ENCODE measurements at places on chromosomes 2 and 18. TPM values are rescaled to one million over a fixed set of nuclear protein-coding genes. Genes with fewer than 3 reads are reported as not detected.

The CIB4 gene
- total RNA-seq: not detected

The EIF2B4 gene
- total RNA-seq: 32.9 TPM

The IL36A gene
- total RNA-seq: not detected

The COLEC11 gene
- 1.1 TPM for total RNA-seq

The RAB27B gene
- not detected for total RNA-seq

The GAREM2 gene
- total RNA-seq: not detected

The ABHD1 gene
- not detected for total RNA-seq

The RBM44 gene
- total RNA-seq: 0.72 TPM

The TMX3 gene
- total RNA-seq: 25.9 TPM

The DSG2 gene
- not detected for total RNA-seq

The TMEM198 gene
- 6.6 TPM for total RNA-seq

The PSTPIP2 gene
- total RNA-seq: not detected

The HDLBP gene
- 148 TPM for total RNA-seq

The RAX gene
- not detected for total RNA-seq

The MROH2A gene
- not detected for total RNA-seq

DNA sequence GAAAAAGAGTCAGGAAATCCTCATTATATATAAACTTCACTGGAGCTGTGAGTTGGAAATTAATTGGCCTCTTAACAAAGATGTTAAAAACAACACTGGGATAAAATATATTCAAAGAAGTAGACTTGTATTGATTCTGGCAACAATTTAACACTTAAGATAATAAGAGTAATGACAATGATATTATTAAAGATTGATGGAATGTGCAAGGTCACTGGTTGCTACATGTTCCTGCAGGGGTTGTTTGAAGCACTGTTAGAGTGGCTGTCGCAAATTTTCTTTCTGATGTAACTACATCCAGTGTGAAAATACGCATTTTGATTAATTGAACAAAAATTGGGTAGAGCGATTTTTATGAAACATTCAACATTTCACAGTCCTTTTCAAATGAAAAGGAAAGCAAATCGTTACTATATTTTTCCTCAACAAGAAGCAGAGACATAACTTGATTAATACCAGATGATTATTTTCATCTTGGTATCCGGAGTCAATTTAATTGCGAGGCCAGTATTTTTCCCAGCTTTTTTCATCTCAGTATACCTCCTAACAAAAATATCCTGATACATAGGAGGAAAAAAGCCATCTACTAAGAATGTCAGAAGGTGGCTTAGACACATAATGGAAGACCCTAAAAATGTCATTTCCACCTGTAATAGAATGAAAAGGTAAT, 6.1 kb downstream of the PTGR3 start:
- no peak for DNase-seq

DNA sequence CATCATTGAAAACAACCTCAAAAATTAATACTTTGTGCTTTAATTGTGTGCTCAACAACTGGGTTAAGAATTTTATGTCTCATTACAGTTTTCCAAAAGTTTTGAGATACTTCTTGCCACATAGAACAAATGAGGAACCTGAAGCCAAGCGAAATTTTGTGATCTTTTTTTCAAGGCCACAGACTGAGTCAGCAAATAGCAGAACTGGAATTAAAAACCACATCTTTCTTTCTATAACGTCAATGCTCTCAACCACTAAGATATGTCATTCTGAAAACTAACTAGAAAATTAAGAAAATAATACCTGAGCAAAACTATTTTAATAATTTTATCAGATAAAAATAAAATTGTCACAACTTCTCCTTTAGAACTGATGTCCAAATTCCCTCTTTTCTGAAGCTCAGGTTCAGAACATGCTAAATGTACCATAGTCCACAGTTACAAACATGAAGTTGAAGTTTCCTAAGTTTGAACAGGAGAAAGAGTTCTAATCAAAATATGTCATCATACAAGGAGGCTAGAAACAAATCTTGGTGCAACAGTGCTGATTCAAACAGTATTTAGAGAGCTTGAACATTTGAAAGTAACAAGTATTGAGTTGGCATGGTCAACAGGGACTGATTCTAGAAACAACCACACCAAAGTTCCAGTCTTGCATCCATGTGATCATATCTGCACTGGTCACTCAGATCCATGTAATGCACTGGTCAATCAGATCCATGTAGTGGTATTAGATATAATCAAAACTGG, 27.6 kb upstream of the CALCRL start:
- no peak for DNase-seq

GRCh38 chr2:184555352-184555751, 43.0 kb upstream of the ZNF804A start:
- no peak for DNase-seq

GRCh38 chr2:185895828-185896693, 157.5 kb downstream of the FSIP2 start:
- DNase-seq: no peak

DNA sequence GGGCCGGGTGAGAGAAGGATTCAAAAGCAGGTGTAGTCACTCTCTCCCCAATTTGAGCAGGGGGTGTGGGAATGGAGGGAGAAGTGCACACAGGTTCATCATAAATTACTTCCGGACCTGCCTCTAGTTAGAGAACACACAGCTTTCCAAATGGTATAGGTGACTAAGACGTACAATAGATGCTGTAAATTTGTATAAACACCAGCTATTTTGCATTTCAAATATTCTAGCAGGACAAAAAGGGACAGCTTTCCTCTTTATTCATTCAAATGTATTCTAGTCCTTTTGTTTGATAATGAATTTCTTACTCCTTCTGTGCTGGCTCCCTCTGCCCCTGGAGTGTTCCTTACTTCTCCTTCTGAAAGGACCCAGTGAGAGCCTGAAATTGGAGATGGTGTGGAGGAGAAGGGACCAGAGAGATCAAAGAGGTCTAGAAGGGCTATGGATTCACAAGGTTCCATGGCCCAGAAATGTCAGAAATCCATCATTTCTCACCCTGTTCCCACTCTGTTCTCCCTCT, 53.2 kb upstream of the SH3BP4 start:
- no peak for DNase-seq

DNA sequence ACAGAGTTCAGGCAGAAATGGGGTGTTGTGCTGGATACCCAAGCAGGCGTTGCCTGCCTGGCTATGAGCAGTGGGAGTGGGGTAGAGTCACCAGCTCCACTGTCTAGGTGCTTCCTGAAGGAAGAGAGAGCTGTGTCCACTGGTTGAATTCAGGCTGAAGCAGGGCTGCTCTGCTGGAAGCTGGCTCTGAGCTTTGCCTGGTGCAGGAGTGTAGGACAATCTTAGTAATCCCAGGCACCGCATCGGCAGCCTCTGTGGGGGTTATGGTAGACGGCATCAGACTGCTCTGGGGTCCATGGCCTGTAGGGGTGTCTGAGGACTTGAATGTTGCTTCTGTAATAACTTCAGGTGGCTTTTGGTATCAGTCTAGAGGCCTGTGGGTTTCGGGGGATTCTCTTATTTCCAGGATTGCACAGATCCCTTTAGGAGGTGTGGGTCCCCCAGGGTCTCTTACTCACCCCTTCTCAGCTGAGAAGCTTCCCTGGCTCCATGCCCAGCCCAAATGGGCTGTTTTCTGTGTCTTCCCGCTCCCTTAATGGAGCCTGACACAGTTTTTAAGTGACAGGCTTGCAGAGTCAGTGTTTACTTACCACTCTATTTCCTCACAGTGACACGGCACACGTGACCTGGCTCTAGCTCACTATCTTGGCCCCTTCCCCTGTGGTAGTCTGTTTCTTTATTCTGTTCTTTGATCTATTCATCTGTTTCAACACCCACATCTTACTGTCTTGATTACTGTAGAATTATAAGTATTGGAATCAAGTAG, 644.3 kb downstream of the CBLN2 start:
- no peak for DNase-seq

GRCh38 chr18:10271481-10271880, 183.0 kb upstream of the APCDD1 start:
- DNase-seq: no peak

DNA sequence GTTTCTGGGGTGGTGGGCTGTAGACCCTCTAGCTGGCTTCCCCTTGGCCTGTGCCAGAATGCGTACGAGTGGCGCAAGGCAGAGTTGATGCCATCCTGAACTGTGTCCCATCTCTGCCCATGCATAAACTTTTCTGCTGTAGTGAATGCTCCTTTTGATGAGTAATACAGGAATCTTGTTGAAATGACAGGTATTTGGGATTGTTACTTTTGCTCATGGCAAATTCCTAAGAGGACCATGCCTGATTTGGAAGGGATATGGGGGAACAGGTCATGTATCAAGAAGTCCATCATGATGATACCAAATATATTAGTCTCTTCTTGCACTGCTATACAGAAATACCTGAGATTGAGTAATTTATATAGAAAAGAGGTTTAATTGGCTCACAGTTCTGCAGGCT, 648.0 kb downstream of the SLC4A3 start:
- no peak for DNase-seq

DNA sequence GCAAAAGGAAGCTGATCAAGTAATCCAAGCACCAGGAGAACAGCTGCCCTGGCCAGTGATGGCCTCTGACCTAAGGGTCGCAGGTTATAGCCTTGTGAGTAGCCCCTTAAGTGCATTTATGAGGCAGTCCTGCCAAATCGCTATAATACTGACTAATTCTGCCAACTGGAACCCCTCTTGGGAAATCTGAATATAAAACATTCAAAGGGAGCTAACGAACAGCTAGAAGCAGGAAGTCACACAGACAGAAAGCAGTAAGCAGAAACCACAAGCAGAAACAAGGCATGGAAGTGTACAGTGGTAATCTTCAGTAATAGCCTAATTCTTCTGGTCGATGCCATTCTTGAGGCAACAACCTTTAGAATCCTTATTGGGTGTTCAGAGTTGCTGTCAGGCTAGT, 521.3 kb downstream of the METTL4 start:
- DNase-seq: no peak

DNA sequence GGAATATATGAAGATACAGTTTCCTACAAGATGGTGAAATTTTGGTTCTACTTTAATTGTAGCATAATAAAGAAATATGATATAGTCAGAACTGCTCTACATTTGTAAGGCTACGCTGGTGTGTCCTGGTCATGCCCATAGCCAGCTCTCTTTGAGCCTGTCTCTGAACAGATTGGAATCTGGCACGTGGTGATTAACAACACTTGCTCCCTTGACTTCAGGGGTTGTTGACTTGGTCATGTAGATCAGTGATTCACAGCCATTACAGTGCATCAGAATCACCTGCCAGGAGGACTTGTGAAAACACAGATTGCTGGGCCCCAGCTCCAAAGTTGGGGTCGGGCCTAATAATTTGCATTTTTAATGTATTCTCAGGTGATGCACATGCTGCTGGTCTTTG, 80.4 kb downstream of the PTPRM start:
- no peak for DNase-seq

DNA sequence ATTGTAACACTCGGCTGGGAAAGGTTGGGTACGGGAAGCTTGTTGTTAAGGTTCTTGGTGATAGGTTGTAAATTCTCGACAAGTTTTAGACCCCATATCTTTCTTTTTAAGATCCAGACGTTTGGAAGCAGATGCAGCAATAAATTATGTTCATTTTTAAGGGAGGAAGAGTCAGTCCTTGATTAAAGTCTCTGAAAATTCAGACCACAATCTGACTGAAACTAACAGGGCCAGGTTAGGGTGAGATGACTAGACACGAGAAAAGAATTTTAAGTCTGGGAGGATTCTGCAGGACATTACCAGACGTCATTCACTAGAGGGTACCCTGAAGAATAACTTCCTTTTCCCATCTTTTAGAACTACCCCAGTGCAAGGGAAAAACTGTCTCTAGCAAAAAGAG, 16.1 kb downstream of the WIPF1 start:
- no peak for DNase-seq

DNA sequence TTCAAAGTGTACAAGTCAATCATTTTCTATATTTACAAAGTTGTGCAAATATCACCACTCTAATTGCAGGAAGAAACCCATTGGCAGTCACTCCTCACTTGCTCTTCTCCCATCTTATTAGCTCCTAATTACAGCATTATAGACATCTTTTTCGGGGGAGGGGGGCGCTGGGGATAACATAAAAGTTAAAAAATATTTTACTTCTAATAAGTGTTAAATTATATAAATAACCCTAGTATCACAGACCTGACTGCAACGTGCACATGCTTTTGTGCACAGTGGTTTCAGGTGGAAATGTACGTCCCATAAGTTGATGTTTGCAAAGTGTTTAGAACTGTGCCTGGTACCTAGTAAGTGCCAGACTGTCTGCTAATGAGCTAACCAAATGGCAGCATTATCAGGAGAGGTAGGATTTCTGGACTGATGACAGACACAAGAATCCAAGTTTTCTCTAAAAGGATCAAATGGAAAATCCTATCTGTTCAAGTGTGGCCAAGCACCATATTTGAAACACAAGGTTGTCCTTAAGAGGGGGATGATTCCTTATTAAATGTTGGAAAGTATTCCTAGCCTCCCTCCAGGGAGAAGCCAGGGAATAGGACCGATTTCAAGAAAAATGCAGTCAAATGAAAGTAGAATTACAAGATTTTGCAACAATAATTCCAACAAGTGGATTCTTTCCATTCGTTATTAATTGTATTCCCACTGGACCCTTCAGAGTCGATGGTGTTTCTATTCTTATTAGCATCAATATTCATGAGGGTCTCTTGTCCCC, 70.0 kb downstream of the ACKR3 start:
- DNase-seq: no peak

- DNase-seq: no peak
These were observed at the start of gene MATN3 for GRCh38 chr2:20012282-20013125. MATN3 (minus strand) TSS chr2:20012668; CDS start chr2:20012631, 37 bp downstream.

- peak; percentile 66 for DNase-seq
These were observed 125.5 kb downstream of the MC4R start for GRCh38 chr18:60247103-60247502.

DNA sequence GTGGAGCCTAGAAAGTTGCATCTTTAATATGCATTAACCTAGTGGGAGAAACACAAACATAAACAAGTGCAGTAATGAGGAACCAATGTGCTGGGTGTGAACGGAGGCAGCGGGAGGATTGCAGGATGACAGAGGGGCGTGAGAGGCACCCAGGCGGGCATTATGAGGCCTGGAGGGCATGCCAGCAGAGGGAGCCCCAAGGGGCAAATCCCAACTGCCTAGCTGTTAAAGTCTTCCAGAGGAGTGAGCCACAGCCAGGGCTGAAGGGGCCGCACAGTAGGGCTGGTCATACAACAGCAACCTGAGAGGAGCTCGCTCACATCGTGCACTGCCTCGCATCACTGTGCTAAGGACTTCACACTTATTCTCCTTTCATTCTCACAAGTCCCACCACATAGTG, 13.3 kb upstream of the PRELID3A start:
- peak; percentile 39 for DNase-seq

- no peak for DNase-seq
These were observed 181.7 kb upstream of the ETAA1 start for GRCh38 chr2:67215214-67216055.

GRCh38 chr18:23528580-23529472, 25.5 kb downstream of the RMC1 start:
- DNase-seq: no peak

Data from OCI-LY7 (cell line).